ENCODE measurements at places on chromosomes 16 and 17. TPM values are rescaled to one million over a fixed set of nuclear protein-coding genes. Genes with fewer than 3 reads are reported as not detected.

DNA sequence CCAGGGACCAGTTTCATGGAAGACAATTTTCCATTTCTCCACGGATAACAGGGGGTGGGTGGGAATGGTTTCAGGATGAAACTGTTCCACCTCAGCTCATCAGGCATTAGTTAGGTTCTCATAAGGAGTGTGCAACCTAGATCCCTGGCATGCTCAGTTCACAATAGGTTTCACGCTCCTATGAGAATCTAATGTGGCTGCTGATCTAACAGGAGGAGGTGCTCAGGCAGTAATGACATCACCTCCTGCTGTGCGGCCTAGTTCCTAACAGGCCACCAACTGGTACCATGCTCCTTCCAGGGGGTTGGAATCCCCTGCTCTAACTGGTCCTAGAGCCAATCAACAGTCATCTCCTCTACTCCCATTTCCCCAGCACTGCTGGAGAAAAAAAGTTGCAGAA, 19.9 kb downstream of the TEX14 start:
- no peaks in the 10 kb centered on the region for H3K36me3 ChIP-seq
- no peaks in the 10 kb centered on the region for H3K4me1 ChIP-seq
- no peak overlapping the region for H3K27ac ChIP-seq
- no peak for DNase-seq
- no peaks in the 10 kb centered on the region for H3K27me3 ChIP-seq
- H3K4me3 ChIP-seq: no peak overlapping the region

GRCh38 chr17:10633738-10634379, 23.2 kb downstream of the MYH3 start:
- no peak for DNase-seq
- H3K4me1 ChIP-seq: no peaks in the 10 kb centered on the region
- peaks cover 16% of the 10 kb centered on the region for H3K36me3 ChIP-seq

- no peak overlapping the region for H3K4me3 ChIP-seq
- peaks cover 12% of the 10 kb centered on the region for H3K4me1 ChIP-seq
- no peaks in the 10 kb centered on the region for H3K36me3 ChIP-seq
Measured at GRCh38 chr17:19755821-19756510, 7.9 kb upstream of the ALDH3A1 start.

- no peaks in the 10 kb centered on the region for H3K27me3 ChIP-seq
- H3K27ac ChIP-seq: no peak overlapping the region
- H3K4me3 ChIP-seq: no peak overlapping the region
- no peaks in the 10 kb centered on the region for H3K4me1 ChIP-seq
Measured at GRCh38 chr16:79267781-79268180, 332.8 kb downstream of the MAF start.

The PRSS8 gene
- total RNA-seq: not detected

The MEOX1 gene
- total RNA-seq: 16.1 TPM

The WNT9B gene
- 0.66 TPM for total RNA-seq

- no peak for DNase-seq
- H3K27ac ChIP-seq: no peak overlapping the region
- no peak overlapping the region for H3K4me3 ChIP-seq
- peaks cover 14% of the 10 kb centered on the region for H3K4me1 ChIP-seq
- H3K36me3 ChIP-seq: no peaks in the 10 kb centered on the region
Measured at GRCh38 chr17:76553178-76553908, 13.5 kb downstream of the PRCD start.

DNA sequence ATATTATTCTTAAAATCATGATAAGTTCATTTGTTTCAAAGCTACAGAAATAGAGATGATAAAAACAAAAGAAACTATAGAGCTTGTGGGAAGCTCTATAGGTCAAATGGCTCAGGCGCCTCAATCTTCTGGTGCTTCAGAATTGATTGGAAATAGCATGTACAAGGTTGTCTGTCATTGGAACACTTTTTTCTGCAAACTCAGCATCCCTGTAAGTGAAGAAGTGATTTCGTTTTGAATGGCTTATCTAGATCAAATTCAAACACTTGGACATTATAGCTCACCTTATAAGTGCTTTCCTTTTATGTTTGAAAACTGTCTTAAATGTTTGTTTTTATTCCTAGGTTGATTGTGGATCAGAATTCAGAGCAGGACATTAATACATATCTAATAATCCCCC, 103.7 kb downstream of the SKAP1 start:
- no peak overlapping the region for H3K27ac ChIP-seq
- no peaks in the 10 kb centered on the region for H3K4me1 ChIP-seq
- no peaks in the 10 kb centered on the region for H3K27me3 ChIP-seq
- no peak overlapping the region for H3K4me3 ChIP-seq

- no peaks in the 10 kb centered on the region for H3K4me1 ChIP-seq
- peak; percentile 75 for DNase-seq
- H3K27ac ChIP-seq: no peak overlapping the region
- no peaks in the 10 kb centered on the region for H3K27me3 ChIP-seq
Measured at GRCh38 chr17:14748036-14748710, 447.3 kb downstream of the HS3ST3B1 start.

DNA sequence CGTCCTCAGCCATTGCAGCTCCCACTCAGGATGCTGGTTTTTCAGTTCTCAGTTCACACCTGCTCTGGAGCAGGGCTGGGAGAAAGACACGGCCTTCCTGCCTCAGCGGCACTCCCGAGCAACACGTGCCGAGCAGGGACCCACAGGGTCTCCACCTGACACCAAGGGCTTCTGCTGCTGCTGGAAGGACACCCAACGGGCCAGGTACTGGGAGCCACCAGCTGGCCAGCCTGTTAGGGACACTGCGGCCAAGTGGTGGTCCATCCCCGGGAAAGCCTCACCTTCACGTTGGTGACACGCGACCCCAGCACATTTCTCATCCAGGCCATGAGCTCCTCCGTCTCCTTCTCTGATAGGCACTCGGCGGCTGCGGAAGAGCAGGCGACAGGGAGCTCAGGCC, 8.1 kb downstream of the DNASE1 start:
- no peaks in the 10 kb centered on the region for H3K27me3 ChIP-seq
- peaks cover 92% of the 10 kb centered on the region for H3K36me3 ChIP-seq
- no peaks in the 10 kb centered on the region for H3K4me1 ChIP-seq
- no peak overlapping the region for H3K4me3 ChIP-seq
- DNase-seq: no peak

The MYH8 gene
- not detected for total RNA-seq

DNA sequence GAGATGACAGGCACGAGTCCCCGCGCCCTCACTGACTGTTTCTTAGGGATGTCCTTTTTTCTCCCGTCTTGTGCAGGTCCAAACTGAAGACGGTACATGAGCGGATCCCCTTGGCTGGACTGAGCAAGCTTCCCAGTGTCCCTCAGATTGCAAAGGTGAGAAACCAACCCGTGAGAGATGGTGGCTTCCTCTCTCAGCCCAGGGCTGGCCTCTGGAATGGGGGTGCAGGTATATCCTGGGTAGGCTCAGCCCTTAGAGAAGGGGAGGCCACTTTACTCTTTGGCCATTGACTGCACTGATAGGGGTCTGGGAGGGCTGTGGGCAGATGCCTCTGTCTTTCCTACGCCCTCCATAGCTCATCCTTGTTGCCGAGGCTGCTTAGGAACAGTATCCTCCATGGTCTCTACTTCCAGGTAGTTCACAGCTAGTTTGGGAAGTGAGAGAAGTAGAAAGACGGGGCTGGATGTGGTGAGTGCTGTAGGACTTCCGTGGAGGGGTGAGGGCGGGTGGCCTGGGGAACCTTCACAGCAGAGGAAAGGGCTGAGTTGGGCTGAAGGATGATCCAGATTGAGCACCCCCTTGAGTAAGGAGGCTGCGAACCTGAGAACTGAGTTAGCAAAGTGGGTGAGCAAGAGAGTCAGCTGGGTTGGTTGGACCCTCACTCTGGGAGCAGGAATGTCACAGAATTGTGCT, 83.0 kb downstream of the OR1D5 start:
- H3K27ac ChIP-seq: no peak overlapping the region
- H3K4me3 ChIP-seq: no peak overlapping the region
- H3K27me3 ChIP-seq: no peaks in the 10 kb centered on the region
- peak; percentile 68 for DNase-seq

DNA sequence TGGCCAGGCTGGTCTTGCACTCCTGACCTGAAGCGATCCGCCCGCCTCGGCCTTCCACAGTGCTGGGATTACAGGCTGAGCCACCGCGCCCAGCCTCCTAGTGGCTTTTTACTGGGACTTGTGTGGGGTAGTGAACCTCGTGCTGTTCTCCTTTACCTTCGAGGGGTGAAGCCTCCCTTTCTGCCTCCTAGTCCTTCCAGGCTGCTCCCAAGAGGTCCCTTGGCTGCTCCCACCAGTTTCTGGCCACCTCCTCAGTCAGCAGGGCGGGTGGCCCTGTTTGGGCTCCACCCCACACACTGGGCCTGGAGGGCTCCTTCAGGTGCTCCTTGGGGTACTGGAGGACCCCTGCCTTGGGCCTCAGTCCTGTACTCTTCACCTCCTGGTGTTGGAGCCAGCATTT, 70.9 kb upstream of the ZNF750 start:
- no peaks in the 10 kb centered on the region for H3K27me3 ChIP-seq
- no peak overlapping the region for H3K27ac ChIP-seq
- H3K4me1 ChIP-seq: peaks cover 20% of the 10 kb centered on the region
- no peak for DNase-seq

- H3K36me3 ChIP-seq: no peaks in the 10 kb centered on the region
- no peak overlapping the region for H3K27ac ChIP-seq
Measured at GRCh38 chr17:59345476-59345875, 14.0 kb downstream of the YPEL2 start.

GRCh38 chr17:13120864-13121263, 103.0 kb upstream of the ELAC2 start:
- H3K27ac ChIP-seq: no peak overlapping the region
- H3K4me3 ChIP-seq: no peak overlapping the region
- no peaks in the 10 kb centered on the region for H3K4me1 ChIP-seq

DNA sequence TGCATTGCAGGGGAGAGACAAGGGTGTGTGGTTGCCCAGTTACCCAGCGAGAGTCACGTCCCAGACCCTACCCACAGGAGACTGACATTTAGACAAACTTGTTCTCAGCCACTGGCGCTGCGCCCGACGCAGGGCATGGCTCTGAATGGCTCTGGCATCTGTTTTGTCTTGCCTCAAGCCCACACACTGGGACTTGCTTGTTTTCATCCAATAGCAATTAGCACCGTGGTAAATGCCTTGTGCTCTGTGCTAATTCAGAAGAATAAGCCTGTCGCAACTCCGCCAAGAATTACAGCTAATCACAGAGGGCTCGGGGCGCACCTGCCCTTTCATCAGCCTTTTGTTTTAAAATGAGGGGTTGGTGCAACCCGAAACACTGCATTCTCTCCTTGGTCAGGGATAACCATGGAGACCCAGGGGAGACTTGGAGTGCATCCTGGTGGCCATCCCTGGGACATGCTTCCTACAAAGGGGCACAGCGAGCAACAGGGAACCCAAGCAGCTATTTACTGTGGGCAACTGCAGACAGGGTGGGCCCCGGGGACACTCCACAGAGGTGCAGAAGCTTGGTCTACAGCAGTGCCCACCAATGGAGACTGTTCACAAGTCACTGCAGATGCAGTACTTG, 220.6 kb upstream of the ZFHX3 start:
- no peak for DNase-seq
- no peaks in the 10 kb centered on the region for H3K36me3 ChIP-seq
- H3K27ac ChIP-seq: no peak overlapping the region
- no peaks in the 10 kb centered on the region for H3K27me3 ChIP-seq
- no peak overlapping the region for H3K4me3 ChIP-seq
- no peaks in the 10 kb centered on the region for H3K4me1 ChIP-seq

The RND2 gene
- 2.7 TPM for total RNA-seq

DNA sequence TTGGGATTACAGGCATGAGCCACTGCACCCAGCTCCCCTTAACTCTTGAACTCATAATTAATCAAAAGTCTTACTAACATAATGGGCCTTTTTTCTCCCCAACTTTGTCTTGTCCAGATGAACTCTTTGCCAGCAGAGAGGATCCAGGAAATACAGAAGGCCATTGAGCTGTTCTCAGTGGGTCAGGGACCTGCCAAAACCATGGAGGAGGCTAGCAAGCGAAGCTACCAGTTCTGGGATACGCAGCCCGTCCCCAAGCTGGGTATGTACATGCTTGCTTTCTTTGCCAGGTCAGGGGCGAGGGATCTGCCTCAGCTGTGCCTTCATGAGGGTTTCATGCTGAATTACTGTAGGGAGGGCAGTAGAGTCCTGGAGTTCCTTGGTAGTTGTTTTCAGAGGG, 25.3 kb downstream of the NMT1 start:
- no peak overlapping the region for H3K4me3 ChIP-seq
- peaks cover 49% of the 10 kb centered on the region for H3K4me1 ChIP-seq
- H3K36me3 ChIP-seq: peaks cover 57% of the 10 kb centered on the region
- no peak for DNase-seq
- no peak overlapping the region for H3K27ac ChIP-seq

The ZP2 gene
- not detected for total RNA-seq
